NCI-H510A treated with DMSO at 0.1 percent for 48 hours (cell line): ENCODE measurements at places on chromosomes 4 and X.

DNA sequence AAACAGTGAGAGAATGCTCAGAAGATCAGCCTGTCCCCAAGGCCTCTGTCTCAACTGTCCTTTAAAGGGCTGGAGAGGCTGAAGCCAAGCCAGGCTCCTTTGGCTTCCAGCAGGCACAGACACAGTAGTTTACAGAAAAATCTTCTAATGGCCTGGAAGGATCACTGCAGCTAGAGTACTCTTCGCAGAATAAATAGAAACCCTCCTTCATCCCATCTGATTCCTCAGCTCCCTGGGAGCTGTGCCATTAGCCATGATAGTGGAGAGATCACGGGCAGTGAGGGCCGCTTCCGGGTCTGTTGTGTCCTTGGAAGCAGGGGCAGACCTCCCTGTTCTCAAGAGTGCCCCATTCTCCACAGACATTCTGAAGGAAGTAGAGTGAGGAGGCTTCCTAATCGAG, 63.1 kb downstream of the CCNI start:
- no peak for DNase-seq

GRCh38 chr4:100591161-100591876, 73.5 kb upstream of the EMCN start:
- DNase-seq, result peak; percentile 65

DNA sequence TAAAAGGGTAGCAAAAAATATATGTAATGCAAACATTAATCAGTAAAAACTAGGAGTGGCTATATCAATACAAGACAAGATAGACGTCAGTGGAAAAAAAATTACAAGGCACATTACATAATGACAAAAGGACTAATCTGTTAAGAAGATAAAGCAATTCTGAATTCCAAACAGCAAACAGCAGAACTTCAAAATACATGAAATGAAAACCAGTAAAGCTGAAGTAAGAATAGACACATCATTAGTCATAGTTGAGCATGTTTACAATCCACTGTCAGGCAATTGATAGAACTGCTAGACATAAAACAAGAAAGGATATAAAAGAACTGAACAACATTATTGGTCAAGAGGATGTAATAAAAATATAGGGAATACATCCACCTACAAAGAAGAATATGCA, 12.2 kb downstream of the SULT1B1 start:
- peak; percentile 23 for DNase-seq

GRCh38 chrX:55523356-55523755, 33.7 kb upstream of the USP51 start:
- DNase-seq, result no peak

GRCh38 chrX:68988865-68989264, 160.0 kb downstream of the EFNB1 start:
- DNase-seq, result no peak

GRCh38 chr4:82555276-82555675, 6.5 kb downstream of the TMEM150C start:
- DNase-seq, result no peak

GRCh38 chr4:158850371-158850770, 81.5 kb downstream of the FNIP2 start:
- no peak for DNase-seq

- DNase-seq, result no peak
Measured at GRCh38 chrX:134551376-134552048, 91.5 kb downstream of the HPRT1 start.

DNA sequence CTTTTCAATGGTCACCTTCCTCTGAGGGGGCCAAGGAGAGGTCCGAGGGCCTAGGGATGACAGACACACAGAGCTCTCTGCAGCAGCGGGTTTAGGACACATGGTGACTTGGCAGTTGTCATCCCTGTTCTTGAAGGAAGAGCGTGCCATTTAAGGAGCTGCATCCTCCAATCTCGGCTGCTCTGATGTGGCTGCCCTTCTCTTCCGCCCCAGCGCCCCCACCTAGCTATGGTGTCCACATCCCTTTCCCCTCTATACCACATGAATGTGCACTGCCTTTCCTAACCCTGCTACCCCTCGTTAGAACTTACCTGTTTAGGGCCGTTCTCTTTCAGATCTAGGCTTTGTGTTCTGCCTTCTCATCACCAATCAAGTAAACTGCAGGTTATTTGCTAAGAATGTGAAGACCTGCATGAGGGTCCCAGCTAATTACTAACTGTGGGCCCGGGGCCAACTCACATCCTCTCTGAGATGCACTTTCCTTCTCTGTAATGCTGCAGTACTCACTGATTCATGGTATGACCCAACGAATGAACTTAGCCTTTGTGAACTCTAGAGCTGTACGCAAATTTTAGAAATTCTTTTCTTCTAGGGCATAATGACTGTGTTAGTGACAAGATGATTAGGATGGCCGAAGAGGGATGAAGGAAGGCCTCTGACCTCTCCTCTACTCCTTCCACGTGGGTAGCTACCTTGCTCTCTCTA, 38.2 kb downstream of the CHST7 start:
- no peak for DNase-seq

DNA sequence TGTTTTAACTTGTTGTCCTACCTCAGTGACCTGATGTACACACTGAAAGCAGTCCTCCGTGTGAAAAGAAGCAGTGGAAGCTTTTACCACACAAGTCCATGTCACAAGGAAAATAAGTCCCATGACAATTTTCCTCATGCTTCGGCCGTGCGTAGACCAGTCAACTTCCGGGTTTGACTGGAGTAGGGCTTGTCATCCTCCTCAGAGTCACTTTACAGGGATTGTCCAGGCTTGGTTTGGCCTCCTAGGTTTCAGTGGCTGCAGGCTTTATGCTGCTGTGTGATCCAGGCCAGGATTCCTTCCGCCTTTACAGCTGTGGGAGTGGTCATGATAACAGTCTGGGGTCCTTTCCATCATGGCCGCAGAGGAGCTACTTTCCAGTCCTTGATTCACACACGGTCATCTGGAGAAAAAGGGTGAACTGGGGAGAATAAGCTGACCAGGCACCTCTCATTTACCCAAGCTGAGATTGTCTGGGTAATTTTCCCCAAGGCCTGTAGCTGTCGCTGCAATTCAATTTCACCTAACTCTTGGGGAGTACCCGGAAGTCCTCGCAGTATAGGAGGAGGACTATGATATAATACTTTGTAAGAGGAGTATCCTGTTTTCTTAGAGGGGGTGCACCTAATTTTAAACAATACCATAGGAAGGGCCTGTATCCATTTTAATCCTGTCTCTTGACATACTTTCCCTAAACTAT, 206.1 kb upstream of the KLF8 start:
- peak; percentile 32 for DNase-seq

DNA sequence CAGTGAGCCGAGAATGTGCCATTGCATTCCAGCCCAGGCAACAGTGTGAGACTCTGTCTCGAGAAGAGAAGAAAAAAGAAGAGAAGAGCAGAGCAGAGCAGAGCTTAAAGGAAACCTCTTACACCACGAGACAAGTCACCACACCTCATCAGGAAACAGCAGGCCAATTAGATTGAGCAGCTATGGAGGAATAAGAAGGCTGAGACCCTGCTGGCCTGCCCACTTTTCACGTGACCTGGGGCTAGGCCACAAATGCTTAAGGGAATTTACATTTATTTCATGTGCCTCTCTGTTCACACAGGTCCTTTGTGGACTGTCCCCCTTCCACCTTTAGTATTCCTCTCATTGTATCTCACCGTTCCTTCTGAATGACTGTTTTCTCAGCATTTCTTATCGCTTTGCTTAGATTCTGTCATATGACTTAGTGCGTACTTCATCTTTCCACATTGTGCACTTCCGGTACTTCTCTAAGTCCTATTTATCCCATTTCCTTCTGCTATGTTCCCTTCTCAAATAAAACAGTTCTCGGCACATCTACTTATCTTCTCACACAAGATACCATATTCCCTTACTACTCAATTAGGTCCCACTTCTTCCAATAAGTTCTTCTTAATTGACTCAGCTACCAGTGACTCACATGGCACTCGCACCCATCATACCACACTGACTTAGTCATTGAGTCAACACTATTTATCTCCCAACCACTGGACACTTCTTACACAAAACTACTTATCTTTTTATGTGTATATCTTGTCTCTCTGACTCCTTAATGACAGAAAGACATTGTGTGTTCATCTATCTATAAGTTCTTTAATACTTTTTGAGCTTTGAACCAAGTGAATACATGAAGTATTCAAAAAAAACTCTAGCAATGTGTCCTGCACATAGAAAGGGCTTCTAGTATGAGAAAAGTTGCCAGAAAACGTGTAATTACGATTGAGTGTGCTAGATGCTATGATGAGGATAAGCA, 11.0 kb downstream of the CUL4B start:
- no peak for DNase-seq

GRCh38 chrX:57906790-57907189, 3.5 kb downstream of the ZXDA start:
- DNase-seq, result no peak

GRCh38 chrX:129802863-129803262, 23.1 kb downstream of the SASH3 start:
- no peak for DNase-seq

GRCh38 chr4:158621729-158622128, 50.0 kb downstream of the C4orf46 start:
- no peak for DNase-seq

DNA sequence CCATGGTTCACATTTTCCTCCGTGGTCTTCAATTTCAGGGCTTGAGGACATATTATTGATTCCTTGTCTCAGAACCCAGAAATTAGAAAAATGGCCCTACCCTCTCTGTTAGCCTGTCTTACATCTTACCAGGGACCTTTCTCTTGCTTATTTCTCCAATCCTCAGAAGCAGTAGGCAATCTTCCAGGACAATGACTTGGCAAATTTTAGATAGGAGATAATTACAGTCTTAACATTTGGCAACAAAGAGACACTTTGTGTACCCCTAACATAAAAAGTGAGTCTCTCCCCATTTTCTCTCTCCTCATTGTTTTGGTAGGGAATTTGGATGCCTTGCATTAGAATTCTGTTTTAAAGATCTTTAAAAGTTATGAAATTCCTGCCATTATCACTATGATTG, 778.1 kb upstream of the SLIT2 start:
- no peak for DNase-seq

- DNase-seq, result no peak
Measured at GRCh38 chr4:155085843-155086530, 122.4 kb upstream of the NPY2R start.

DNA sequence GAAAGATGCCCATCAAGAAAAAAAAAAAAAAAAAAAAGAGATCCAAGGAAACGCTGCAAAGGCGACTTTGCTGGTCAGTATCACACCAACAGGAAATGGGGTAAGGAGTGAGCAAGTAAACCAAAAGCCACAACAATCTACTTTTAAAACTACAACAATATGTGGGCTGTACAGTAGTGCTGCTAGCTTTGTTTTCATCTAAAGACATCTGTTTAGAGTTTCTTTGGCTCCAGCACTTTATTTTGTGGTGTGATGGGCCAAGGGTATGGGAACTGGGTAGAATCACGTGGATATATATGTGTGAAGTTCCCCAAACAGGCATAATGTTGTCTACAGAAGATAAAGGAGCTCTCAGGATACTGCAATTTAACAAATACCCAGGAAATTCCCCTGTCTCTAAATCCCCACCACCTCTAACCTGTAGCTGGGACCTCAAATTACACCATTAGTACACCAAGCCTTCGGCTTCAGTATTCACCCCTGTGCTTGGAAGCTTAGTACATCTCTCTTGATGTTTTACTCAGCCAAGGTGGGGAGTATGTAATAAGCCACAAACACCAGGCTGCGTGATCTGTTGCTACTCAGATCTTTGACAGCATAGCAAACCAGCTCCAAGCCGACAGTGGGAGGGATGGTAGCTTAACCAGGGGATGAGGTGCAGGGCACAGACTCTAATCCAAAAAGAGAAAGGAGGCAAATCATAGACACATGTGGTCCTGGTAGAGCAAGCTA, 207.9 kb downstream of the HS6ST2 start:
- peak; percentile 58 for DNase-seq
